IPS DF 19.7 (cell line): ENCODE measurements at places on chromosomes 7 and 10.

DNA sequence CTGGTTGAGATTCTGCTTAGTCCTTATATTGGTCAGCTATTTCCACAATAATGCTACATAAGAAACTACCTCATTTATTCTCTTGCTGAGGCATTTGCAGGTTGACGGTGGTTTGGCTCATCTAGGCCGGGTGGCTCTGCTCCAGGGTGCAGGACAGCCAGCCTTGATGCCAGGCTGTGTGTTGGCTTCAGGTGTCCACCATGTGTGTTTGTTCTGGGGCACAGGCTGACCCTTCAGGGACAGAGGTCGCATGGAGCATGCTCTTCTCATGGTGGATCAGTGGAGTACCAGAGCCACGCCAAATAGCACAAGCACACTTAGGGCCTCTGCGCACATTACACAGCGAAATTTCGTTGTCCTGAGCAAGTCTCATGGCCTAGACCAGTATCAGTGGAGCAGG is 249.9 kb downstream of the LRMDA start:
- no peak for DNase-seq

GRCh38 chr7:131385039-131385605 is 57.4 kb downstream of the MKLN1 start:
- no peak for DNase-seq

DNA sequence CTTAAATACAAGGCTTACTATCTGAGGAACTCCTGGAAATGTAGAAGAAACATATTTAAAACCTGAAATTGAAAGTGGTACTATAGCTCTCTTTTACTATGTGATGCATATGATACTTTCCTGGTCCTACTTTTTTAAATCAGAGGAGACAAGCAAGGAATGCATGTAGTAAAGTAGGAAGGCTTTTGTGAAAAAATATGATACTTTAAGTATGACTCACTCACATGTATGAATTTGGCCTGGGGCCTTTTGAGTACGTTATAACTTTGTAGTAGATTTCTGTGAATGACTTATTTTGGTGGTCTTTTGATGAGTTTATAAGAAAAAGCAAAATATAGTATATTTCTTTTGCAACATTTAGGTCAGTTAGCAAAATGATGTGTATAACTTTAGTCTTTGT is 53.8 kb downstream of the TAX1BP1 start:
- DNase-seq: no peak

- DNase-seq: peak; percentile 78
These were observed 20.1 kb upstream of the ITPRID1 start for GRCh38 chr7:31493714-31494181.

DNA sequence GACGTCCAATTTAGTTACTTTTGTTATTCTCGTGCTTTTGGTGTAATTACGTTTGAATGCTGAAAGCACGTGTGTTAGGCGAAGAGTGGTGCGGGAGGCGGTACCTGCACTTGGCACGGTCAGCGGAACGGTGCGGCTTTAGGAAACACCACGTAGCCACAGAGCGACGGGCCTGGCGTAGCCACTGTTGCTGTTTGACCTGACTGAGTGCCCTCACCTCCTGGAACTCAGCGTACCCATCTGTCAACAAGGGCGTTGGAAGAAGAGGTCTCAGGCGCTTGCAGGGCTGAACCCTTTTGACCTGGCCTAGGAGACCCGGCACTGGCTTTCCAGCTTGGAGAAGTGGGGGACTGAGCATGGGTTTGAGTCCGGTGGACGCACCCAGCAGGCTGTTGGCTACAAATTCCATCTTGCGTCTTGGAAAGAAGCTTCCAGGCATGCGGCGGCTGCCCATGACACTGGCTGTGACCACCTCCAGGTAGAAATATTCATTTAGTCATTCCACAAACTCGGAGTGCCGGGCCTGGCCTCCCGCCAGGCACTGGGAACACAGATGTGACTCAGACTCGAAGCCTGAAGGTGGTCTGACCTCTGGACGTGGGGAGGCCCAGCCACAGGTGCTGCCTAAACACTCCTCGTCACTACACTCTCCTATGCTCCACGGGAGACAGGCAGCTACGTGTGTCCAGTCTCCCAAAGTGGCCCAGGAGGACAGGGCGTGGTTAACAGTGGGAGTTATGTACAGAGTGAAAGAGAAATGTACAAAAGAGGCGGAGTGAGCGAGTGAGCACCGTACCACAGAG is 22.2 kb downstream of the FAM20C start:
- no peak for DNase-seq

GRCh38 chr10:69051303-69051702 is 36.6 kb upstream of the SRGN start:
- no peak for DNase-seq

- no peak for DNase-seq
These were observed 76.8 kb downstream of the PTN start for GRCh38 chr7:137266764-137267163.

GRCh38 chr10:8400151-8400550 is 345.7 kb downstream of the GATA3 start:
- DNase-seq: no peak

DNA sequence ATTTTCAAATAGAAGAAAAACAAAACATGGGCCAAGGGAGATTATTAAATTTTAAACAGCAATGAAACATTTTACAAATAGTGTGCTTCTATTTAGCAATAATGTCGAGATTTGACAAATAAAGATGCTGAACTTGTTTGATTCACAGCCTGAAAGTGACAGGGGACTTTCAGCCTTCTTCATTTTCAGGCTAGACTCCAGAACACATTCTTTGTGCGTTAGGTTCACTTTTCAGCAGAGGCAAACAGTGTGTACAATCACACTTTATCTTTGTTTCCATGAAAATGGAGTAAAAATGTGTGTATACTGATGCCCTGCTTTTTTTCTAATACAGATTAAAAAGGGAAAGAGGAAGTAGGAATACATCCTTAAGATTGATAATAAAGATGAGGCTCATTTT is 35.6 kb downstream of the FAM171A1 start:
- no peak for DNase-seq

- DNase-seq: no peak
These were observed 165.9 kb upstream of the PPP1R3A start for GRCh38 chr7:114084472-114085312.

DNA sequence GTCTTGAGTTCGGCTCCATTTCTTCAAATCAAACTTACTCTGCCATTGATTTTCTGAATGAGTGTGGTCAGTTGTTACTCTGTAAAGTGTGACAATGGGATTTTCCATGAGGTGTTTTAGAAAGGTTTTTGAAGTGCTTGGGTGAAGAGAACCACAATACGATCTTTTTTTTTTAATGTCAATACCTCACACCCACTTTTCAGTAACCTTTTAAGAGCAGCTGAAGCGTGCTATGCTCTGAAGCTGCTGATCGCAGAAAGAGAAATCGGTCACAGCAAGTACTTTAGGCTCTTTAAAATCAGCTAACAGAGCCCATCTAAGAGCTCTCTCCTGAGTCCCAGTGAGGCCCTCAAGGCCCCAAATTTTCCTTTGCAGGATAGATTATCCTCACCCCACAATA is 34.4 kb upstream of the YAE1 start:
- no peak for DNase-seq

- no peak for DNase-seq
These were observed 184.5 kb upstream of the CXCL12 start for GRCh38 chr10:44569193-44570091.

GRCh38 chr7:139351027-139351426 is 8.7 kb upstream of the LUC7L2 start:
- no peak for DNase-seq

- DNase-seq: no peak
These were observed 5.0 kb upstream of the CALML5 start for GRCh38 chr10:5504146-5505072.

- no peak for DNase-seq
These were observed 35.7 kb downstream of the NAPEPLD start for GRCh38 chr7:103113164-103113563.

- no peak for DNase-seq
These were observed 15.1 kb upstream of the SLC16A12 start for GRCh38 chr10:89550509-89550908.

- no peak for DNase-seq
These were observed 14.8 kb upstream of the LRRC17 start for GRCh38 chr7:102897856-102898531.

DNA sequence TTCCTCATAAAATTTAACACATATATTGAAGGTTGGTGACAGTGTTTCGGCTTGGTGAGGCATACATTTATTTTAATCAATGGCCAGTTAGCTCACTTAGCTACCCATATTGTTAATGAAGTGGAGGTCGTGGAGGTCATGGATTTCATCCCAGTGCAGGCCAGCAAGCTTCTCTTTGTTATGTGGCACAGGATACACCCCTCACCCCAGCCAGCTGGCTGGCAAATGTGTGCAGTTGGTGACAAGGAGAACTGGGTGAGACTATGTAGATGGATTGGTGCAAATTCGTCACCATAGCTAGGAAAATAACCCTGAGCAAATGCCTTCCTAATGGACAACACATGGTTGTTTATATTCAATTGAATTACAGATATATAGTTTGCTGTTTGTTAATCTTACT is 50.5 kb upstream of the FOXP2 start:
- DNase-seq: peak; percentile 0

DNA sequence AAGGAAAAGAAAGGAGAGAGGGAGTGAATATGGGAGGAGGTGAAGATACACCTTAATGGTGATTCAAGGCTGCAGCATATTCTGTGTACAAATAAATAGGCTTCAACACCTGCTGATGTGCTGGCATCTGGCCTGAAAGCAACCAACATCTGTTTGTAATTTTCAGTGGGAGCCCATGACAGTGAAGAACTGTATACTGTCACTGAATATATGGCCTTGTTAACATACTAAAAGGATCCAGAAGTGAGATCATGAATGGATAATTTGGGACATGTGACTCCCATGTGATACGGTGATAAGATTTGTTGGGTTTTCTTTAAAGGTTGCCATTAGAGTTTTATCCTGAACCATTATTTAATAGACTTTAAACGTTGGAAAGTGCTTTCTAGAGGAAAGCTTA is 459.3 kb downstream of the CNTNAP2 start:
- no peak for DNase-seq

DNA sequence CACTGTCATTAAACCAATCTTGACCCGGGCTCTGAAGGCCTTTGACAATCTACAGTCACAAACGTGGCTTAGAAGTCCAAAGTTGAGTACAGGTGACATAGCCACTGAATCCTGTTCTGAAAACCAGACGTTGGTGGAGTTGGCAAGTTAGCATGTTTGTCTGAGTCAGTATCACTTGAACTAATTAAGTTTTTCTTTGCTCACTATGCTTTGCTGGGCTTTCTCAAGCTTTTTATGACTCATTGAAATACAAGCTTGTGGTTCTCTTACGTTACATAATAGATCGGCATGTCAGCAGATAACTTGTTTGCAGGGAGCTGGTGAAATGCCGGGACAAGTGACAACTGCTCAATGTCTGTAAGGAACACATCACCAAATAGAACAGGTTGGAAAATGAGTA is 53.8 kb downstream of the ARL5B start:
- DNase-seq: no peak

- DNase-seq: no peak
These were observed 481.6 kb downstream of the PARD3 start for GRCh38 chr10:34333513-34333912.

DNA sequence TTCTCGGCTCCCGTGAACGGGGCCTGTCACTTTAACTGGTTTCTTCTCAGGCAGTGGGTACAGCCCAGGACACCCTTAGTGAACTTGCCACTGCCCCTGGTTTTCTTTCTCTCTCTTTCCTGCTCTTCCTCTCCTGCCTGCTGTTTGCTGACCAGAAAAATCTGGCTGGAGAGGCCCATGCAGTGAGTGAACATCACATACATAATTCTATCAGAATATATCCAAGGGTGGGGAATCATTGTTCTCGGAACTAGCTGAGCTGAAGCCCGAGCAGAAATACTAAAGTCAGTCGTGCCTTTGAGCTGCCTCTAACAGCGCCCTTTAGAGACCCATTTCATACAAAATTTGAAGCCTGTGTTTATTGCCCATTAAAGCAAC is 501.5 kb upstream of the GALNT17 start:
- DNase-seq: no peak

DNA sequence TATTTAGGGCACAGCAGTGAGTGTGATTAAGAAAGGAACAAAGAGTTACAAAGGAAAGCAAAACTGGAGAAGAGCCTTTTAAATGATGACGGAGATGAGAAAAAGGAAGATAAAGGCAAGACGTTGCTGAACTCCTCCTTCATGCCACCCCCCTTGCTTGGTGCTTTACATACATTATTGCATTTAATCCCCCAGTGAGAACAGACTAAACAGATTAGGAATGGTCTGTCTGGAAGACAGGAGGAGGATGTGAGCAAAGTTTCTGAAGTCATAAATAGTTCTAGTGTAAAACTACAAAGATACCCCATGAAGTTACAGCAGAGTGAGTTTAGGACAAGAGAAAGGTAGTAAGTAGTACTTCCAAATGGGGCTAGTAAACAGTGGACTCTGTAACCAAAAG is 113.5 kb downstream of the PLCE1 start:
- DNase-seq: no peak

DNA sequence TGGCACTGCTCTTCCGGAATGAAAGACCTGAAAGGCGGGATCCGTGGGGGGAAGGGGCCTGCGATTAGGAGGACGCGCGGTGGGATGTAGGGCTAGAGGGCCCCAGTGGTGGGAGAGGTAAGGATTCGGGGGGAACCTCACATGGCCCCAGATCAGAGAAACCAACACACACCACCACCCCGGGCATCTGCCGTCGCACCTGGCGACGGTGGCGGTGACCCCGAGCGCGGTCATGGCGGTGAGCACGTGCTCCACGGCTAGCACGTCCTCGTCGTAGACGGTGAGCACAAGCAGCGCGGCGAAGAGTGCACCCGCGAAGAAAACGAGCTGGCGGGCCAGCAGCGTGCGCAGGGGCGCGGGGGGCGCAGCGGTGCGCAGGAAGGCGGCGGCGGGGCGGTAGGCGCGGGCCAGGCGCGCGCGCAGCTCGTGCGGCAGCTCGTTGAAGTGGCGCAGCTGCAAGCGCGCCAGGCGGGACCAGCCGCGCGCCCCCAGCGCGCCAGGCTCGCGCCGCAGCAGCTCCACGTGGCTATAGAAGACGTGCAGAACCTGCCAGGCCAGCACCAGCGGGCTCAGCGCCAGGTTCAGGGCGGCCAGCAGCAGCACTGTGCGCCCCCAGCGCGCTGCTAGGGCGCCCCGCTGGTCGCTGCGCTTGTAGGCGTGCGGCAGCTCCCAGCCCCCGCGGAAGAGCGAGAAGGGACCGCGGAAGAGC is 5.7 kb downstream of the ATG9B start:
- DNase-seq: no peak

GRCh38 chr7:41825927-41826480 is 123.1 kb upstream of the INHBA start:
- no peak for DNase-seq

GRCh38 chr10:33217854-33218253 is 116.6 kb downstream of the NRP1 start:
- no peak for DNase-seq

- DNase-seq: no peak
These were observed 14.8 kb downstream of the FANK1 start for GRCh38 chr10:125911145-125911544.
